ENCODE measurements at places on chromosomes 6 and 20. TPM values are rescaled to one million over a fixed set of nuclear protein-coding genes. Genes with fewer than 3 reads are reported as not detected.
A peak's percentile ranks its signal among the peaks of the same experiment; 100 is the strongest.

Gene TREML2
- total RNA-seq = not detected

DNA sequence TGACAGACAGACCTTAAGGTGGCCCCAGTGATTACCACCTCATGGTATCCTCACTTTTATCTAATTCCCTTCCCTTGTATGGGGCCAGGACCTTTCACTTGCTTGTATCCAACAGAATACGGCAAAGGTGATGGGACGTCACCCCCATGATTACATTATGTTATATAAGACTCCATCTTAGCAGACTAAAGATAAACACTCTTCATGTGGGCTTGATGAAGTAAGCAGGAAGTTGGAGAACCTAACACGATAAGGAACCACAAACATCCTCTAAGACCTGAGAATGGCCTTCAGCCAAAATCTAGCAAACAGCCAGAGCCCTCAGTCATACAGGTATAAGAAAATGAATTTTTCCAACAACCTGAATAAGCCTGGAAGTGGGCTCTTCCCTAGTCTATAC lies 8.0 kb downstream of the SLC17A3 start:
- DNase-seq = no peak

- no peak for DNase-seq
These were observed 77.5 kb upstream of the BEND3 start for GRCh38 chr6:107192830-107193229.

- no peak for DNase-seq
These were observed 6.4 kb upstream of the CTNNBL1 start for GRCh38 chr20:37687478-37687805.

DNA sequence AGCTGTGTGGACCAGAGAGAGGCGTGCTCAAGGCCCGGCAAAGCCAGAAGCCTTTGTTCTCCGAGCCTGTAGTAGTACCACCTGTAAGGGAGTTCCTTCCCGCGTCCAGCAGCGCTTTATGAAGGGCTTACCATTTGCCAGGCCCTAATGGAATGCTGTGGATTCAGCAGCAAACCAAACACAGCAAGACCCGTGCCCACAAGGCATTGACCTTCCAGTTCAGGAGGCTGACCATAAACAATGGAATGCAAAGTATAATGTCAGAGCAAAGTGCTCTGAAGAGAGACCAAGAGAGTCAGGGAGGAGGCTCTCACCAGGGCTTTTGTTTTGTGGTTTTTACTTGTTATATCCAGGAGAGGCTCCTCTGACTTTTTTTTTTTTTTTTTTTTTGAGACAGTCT lies 209.8 kb downstream of the ZMYND8 start:
- DNase-seq = peak; percentile 43

GRCh38 chr6:24689964-24690363 lies 23.1 kb downstream of the ACOT13 start:
- DNase-seq = peak; percentile 62

- DNase-seq = no peak
These were observed 6.2 kb downstream of the TMEM200A start for GRCh38 chr6:130371921-130372420.

- no peak for DNase-seq
These were observed 4.6 kb downstream of the TMEM181 start for GRCh38 chr6:158564243-158565121.

Gene DOP1A
- 32.5 TPM for total RNA-seq

DNA sequence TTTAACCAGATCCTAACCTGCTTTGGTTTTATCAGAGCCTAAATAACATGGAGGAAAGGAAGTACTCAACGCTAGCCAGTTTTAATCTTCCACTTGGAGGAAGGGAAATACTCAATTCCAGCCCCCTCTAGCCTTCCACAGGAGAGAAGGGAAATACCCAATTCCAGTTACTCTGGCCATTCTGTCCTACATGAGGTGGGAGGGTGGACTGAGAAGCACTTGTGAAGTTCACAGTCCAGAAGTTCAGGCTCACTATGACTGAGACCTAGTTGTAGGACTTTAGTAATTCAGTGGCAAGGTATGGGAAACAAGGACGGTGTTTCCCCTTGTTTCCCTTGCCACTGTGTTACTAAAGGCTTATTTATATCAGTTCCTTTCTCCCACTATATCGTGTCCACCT lies 672.0 kb downstream of the RFPL4B start:
- no peak for DNase-seq

Gene PXDC1
- total RNA-seq = 39.4 TPM

GRCh38 chr6:55826941-55827340 lies 48.4 kb downstream of the BMP5 start:
- no peak for DNase-seq

Gene CST4
- total RNA-seq = not detected

Gene GPR63
- 0.27 TPM for total RNA-seq

DNA sequence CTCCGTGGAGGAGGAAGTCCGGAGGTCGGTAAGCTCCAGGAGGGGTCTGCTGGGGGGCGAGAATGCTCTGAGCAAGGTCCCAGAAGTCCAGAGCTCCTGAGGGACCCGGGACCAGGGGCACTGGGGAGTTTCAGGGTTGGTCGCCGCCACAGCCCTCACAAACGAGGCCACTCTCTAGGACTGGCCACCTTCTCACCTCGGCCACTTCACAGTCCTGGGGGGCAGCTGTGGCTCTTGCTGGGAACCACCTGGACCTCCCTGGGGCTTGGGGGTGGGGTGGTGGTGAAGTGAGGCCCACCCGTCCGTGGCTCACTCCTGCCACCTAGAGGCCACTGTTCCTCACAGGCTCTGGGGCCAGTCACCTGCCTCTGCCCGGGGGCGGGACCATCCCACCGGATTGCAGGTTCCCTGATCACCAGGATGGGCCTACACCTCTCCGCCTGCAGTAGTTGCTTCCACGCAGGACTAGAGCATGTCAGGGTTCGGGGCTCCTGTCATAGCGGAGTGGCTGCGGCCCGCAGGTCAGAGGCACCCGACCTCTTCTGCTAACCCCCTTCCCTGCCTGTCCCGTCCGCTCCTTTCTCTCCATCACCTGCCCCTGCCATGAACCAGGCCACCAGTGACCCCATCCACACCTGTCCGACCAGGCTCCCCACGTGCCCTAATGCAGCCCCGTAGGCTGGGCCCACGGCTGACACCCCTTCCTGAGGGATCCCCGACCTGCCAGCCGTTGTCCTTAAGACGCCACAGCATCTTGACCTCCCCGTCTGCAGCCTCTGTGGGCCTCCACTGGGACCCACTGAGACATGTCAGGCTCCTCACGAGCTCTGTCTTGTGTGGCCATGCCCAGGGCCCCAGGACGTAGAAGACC lies 5.1 kb upstream of the TCEA2 start:
- peak; percentile 59 for DNase-seq

Gene ELOVL2
- total RNA-seq = 0.16 TPM

DNA sequence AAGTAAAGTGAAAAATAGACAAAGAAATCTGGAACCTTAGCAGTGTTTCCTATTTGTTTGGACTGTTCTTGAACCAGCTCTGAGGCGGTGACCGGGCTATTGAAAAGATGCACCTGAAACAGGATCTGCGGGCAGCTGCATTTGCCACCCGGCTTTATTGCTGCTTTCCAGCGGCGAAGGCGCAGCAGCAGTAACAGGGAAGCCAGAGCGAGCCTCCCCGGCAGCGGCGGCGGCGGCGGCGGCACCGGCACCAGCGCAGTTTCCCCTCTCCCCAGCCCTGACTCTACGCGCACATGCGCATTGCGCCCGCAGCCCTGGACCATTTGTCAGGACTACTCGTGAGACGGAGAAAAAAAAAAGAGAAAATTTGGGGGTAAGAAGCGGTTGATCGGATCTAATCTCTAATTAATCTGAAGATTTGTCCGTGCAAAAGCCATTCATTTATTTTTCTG lies at the start of gene L3MBTL3:
Gene L3MBTL3, plus strand, starts transcription at position 290 of the 452 bp plus-strand sequence. CDS start 24,119 bp downstream, outside the sequence.
- peak; percentile 84 for DNase-seq

DNA sequence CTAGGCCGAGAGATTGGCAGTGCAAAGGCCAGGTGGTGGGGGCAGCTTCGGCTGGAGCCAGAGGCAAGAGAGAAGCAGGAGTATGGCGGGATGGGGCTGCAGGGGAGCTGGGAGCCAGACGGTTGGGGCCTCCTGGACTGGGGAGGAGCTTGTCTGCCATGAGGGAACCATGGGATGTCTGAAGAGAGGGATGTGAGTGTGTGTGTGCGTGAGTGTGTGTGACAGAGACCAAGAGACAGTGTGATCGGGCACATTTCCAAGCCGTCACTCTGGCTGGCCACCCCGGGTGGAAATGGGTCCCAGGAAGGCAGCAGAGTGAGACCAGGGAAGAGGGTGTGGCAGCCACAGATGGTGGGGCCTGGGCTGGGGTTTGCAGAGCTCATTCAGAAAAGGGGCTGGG lies 13.8 kb downstream of the PHACTR3 start:
- DNase-seq = no peak

Gene SLC22A7
- total RNA-seq = not detected

- DNase-seq = peak; percentile 92
These were observed 82.3 kb upstream of the CD83 start for GRCh38 chr6:14035071-14035847.

GRCh38 chr6:35294308-35294945 lies 3.2 kb upstream of the DEF6 start:
- DNase-seq = peak; percentile 39

DNA sequence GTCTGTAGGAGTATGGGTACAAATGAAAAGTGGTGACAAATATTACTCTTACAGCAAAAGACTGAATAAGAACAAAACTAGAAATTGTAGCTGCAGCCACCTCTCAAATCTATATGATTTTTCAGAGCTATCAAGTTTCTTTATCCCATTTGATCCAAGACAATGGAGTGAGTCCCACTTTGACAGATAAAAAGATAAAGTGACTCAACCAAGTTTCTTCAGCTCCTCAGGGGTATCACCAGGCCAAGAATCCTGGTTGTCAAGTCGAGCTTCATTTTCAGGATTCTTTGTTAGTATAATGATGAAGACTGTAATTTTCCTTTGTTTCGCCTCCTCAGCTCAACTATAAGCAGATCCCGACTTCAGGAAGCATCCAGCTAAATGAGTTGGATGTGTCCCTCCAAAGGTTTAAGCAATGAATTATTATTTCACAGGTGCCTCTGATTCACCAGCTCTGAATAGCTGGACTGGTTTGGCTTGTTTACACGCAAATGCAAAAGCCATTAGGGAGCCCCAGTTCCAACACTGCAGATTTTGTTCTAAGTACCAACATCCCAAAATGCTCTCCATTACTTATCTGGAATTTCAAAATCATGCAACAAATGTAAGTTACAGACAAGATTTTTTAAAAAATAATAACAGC lies 238.9 kb downstream of the MAFB start:
- no peak for DNase-seq

Gene FAM162B
- 1.6 TPM for total RNA-seq

DNA sequence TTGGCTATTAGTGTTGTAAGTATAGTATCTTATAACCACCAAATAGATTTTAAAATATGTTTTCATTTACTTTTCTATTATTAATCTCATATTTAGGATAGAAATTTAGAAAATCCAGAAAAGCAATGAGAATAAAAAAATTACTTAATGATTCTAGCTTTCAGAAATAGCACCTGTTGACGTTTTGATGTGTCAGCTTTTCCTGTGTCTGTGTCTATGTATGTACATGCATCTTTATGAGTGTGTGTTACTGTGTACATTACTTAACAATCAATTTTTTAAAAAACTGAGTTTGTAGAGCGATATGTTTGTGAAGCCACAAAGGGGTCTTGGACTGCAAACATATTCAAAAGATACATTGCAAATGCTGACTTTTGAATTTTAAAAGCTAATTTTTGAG lies 526.9 kb downstream of the BCKDHB start:
- DNase-seq = no peak

DNA sequence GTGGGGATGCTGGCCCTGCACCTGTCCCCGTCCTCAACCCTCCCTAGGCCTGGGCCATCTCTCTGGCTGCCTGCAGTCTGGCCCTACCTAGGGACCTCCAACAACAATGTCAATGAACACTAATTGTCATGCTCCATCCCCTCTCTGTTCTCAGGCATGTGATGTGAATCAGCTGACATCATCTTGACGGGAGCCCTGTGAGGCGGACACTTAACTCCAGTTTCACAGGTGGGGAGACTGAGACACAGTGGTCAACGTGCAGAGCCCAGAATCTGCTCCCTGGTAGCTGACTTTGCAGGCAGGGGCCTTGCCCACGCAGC lies 762 bp upstream of the TCEA2 start:
- DNase-seq = no peak

- no peak for DNase-seq
These were observed 10.1 kb upstream of the SEC63 start for GRCh38 chr6:107968081-107968480.

GRCh38 chr20:56454754-56455153 lies 13.7 kb upstream of the RTF2 start:
- DNase-seq = no peak

Gene RAMACL
- total RNA-seq = 2.4 TPM

Gene RTF2
- 66.1 TPM for total RNA-seq

Gene ENPP3
- not detected for total RNA-seq

DNA sequence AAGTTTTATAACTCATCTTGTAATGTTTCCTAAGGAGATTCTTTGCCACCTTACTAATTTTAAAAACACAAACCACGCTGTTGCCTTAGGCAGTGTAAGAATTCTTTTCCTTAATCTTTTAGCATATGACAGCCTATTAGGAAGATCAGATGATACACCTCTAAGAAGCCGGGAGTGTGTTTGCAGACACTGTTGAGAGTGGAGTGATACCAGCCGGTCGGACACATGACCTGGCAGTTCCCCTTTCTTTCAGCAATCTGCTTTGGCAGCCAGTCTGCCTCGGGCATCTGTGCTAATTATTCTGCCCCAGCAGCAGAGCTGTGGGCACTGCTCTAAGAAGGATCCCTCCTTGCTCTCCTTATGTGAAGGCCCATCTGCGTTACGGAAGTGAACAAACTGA lies 50.9 kb downstream of the PLCB4 start:
- DNase-seq = no peak

DNA sequence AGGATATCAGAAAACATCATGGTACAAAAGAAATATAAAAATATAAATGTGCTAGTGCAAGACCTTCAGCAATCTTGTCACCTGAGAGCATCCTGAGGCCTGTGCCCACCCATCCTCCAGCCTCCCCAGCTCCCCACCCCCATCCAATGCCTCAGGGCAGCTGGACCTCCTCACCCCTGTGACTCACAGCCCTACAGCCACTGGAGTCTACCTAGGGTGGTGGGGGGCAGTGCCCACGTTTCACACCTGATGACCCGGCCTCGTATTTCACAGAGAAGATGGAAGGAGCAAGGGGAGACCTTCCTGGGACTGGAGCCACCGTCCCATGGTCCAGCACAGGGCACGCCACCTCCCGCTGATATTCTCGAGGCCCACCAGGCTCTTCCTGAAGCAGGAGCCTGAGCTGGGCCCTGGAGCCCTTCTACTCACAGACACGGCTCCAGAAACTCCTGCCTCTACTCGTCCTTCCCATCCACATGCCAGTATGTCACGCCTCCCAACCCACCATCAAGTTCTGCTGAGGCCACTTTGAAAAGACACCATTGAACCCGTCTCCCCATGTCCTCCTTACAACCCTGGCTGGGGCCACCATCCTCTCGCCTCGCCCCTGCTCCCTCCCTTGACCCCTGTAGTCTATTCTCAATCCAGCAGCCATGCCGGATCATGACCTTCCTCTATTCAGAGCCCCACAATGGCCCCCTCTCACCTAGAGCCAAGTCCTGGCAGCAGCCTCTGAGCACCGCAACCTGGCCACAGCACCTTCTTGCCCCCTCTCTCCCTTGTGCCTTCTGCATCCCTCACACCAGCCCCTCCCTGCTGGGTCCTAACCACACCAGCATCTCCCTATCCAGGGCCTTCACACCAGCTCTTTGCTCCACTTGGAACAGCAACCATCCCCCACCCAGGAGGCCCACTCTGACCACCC lies 13.3 kb downstream of the APMAP start:
- DNase-seq = no peak

Measured in fibroblast of the aortic adventitia (primary cell).